Stimulated activated CD4-positive, alpha-beta T cell treated with anti-CD3 and anti-CD28 coated beads, Interleukin-12 subunit alpha, Interleukin-12 subunit beta, amount 100 ng/mL, for 48 hours (primary cell): ENCODE measurements at places on chromosomes 4 and X.
A peak's percentile ranks its signal among the peaks of the same experiment; 100 is the strongest.

DNA sequence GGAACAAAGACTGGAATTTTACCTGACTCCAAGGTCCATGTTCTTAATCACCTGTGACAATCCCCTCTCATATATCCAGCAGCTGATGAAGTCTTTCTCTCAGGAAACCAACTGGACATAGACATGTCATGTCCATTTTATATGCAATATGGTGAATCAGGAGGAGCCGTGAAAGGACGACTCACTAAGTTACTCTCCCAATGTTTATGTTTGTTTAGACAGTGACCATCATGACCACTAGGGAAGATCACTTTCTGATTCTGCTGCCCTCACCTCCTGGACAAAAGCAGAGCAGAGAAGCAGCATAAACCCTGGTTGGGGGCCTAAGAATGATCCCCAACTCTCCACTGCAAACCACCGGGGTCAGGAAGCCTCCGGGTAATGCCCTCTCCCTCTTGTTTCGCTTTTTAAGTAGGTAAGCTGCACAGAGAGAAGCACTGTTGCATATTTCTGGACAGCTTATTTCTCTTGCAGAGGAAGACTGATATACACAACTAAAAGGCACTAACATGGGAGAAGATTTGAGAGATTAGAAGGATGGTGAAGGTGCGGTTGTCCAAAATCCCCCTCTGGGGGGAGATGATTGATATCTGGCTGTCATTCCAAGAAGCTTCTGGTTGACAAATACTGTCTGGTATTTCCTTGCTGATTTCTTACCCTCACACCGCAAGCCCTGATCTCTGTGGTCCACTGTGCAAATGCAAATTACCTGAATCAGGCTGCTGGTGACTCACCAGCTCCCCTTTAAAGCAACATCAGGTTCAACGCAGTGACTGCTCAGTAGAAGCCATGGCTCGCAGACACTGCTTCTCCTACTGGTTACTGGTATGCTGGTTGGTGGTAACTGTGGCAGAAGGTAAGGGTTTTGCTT, at the start of gene ODAPH:
ODAPH (plus strand) TSS at position 773 of the 871 bp plus-strand sequence; CDS start at position 790, 17 bp downstream.
- no peak for DNase-seq

DNA sequence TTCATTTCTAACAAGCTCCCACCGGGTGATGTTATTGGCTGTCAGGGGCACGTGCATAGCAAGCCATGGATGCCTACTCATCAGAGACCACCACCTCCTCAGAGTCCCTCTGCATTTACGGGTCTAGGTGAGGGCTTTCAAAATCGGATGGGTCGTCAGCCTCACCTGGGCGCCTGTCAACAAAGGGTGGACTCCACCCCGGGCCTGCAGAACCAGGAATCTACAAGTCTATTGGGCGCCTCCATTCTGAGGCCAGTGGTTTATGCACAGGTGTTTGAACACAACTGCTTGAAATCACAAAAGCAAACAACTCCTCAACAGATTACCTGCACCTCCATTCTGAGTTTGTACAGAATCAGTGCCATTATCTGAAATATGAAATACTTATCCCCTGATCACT, 318.9 kb downstream of the PTTG2 start:
- no peak for DNase-seq

GRCh38 chr4:110629780-110630687, 7.2 kb upstream of the PITX2 start:
- DNase-seq = no peak

GRCh38 chr4:140903522-140904475, 147.6 kb upstream of the TBC1D9 start:
- no peak for DNase-seq

GRCh38 chr4:168825975-168826374, 184.1 kb downstream of the CBR4 start:
- no peak for DNase-seq

DNA sequence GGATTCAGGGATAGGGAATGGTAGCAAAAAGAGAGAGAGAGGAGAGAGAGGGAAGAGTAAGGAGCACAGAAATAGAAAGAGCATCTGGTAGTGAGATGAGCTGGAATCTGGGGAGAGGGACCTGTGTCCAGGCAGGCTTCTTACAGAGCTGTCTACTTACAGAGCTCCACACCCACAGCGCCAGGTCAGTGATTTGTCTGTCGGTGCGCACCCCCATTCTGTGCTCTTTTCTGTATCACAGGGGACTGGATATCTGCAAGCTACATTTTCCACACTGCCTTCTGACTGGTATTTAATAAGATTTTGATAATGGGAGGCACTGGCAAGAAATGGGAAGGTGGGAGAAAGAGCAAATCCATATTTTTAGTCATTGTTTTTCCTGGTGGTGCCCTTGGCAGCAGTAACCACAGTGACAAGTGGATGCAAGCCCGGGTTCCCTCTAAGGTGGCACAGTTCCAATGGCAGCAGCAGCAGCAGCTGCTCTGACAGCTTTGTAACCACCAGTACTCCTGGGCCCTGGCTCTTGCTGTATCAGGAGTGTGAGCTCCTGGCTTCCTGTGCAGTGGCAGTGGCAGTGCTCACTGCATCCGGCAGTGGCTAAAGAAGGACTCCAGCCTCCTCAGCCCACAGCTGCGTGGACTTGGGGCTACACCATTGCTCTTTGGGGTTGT, 300.5 kb downstream of the TRIML1 start:
- DNase-seq = no peak

- DNase-seq = no peak
Observed at GRCh38 chr4:135418353-135418752, 1216.8 kb upstream of the PABPC4L start.

DNA sequence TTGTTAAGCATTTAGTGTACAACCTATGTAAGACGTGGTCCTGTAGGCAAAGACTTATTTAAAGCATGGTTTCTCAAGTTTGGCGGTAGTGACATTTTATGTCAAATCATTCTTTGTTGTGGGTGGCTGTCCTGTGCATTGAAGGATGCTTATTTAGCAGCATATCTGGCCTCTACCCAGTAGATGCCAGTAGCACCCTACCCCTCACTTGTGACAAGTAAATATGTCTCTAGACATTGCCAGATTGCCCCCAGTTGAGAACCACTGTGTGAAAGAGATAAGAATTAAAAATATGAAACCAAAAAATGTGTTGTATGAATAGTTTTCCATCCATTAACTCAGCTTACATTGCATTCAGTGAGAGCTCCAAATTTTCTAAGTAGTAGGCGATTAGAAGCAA, 25.5 kb downstream of the MMAA start:
- no peak for DNase-seq

DNA sequence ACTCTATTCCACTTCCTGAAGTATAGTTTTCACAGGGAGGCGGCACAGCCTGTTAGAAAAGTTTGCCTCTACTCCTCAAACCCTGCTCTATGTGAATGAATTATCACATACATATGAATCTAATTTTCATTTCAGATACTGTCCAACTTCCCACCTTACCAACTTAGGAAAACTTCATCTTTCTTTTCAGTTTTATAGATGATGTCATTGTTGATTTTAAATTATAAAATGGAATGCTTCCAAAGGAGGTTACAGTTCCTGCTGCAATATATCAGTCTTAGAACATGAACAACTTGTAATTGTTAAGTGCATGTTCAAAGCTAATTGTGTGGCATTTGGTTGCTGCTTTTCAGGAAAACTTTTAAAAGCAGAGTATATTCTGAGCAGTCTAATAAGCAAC, 92.4 kb downstream of the NEUROG2 start:
- no peak for DNase-seq

GRCh38 chrX:107454302-107454701, 4.8 kb downstream of the FRMPD3 start:
- no peak for DNase-seq

- DNase-seq = no peak
Observed at GRCh38 chr4:25442863-25443307, 65.8 kb downstream of the ANAPC4 start.

DNA sequence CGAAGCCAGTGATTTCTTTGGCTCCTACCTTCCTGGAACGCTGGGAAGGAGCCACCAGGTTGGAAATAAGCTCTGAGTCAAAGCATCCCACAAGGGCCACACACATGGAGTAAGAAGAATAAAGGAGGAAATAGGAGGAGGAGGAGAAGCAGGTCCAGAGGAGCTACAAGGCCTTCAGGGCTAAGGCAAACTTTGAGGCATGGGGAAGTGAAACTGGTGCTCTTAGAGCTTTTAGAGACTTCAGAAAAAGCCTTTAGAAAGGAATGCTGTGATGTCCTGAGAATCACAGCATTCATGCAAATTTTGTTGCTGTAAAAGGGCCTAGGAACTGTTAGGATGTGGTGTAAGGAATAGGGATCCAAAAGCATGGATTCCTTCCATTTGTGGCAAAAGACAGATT, 135.9 kb upstream of the ARHGEF9 start:
- DNase-seq = no peak

DNA sequence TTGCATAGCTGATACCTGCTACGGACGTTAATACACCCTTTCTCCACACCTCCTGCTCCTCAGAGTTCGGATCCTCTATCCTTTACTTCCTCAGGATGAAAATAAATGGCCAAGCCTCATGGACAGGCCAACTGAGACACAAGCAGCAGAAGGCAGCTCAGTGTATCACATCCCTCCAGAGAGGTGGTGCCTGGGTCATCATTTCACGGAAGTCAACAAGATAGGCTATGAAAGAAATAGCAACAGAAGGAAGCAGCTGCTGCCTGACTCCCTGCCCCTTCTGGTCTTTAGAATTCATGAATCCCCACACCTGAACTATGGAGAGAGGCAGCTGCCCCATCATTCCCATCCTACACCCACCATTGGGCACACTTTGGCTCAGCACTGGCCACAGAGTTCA, 267.1 kb upstream of the ETNPPL start:
- no peak for DNase-seq

DNA sequence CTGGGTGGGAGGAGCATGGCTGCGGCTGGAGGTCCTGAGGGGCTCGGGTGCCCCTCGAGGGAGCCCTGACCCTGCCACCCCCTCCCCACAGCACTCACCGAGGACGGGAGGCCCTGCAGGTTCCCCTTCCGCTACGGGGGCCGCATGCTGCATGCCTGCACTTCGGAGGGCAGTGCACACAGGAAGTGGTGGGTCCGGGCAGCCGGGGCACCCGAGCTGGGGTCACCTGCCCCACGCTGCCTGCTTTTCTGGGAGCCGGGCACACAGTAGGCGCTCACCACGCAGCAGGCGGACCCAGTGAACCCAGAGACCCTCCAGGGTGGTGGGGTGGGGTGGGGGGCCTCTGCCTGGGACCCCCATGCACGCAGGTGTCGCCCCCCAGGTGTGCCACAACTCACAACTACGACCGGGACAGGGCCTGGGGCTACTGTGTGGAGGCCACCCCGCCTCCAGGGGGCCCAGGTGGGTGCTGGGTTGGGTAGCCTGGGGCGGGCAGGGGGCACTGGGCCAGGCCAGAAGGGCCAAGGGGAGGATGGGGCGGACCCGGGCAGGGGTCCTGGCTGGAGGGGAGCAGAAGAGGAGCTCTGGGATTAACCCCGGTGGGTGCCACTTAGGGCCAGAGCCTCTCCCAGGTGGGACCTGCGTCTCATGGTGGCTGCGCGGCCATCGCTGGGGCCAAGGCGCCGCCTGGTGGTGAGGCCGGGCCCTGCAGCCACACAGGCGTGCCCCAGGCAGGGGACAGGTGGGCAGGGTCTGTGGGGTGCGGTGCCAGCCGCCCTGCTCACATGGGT, 1.4 kb downstream of the HGFAC start:
- peak; percentile 33 for DNase-seq

GRCh38 chr4:138857416-138857815, 158.2 kb upstream of the NOCT start:
- DNase-seq = no peak

GRCh38 chr4:144711700-144712456, 65.9 kb downstream of the HHIP start:
- no peak for DNase-seq

DNA sequence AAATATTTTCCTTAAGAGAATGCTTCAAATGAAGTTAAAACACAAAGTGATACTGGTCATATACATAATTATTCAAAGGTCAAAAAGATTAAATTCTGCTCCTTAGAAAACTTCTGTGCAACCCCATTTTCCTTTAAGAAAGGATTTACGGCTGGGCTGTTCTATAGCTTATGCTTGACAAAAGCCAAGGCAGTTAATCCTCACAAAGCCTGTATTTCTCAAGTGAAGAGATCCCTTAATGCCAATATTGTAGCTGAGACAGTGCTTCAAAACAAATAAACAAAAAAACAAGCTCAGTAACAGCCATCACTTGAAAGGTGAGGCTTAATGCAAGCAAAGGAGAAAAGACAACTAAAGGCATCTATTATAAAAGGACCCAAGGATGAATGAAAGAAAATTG, 42.5 kb downstream of the BTC start:
- no peak for DNase-seq
